ENCODE measurements at places on chromosomes 2 and 18. TPM values are rescaled to one million over a fixed set of nuclear protein-coding genes. Genes with fewer than 3 reads are reported as not detected.

Gene SPC25
- total RNA-seq: 9.2 TPM

Gene CD8B2
- 0.69 TPM for total RNA-seq

Gene SIGLEC15
- total RNA-seq: not detected

Gene CTAGE1
- not detected for total RNA-seq

Gene LAMA3
- 3.7 TPM for total RNA-seq

Gene CHST9
- 7.2 TPM for total RNA-seq

Gene TMEM17
- total RNA-seq: 7.8 TPM

Gene ALKAL2
- total RNA-seq: 1.4 TPM

Gene ADCYAP1
- 18.5 TPM for total RNA-seq

Gene FOXD4L1
- total RNA-seq: 0.69 TPM

Gene RPRM
- 21.5 TPM for total RNA-seq

Gene CHRND
- 0.23 TPM for total RNA-seq

Gene RGPD8
- 42.9 TPM for total RNA-seq

Gene PLCD4
- total RNA-seq: 1.4 TPM

Gene CPLX4
- total RNA-seq: not detected

Gene SLC16A14
- 66.9 TPM for total RNA-seq

Gene CYTIP
- 0.92 TPM for total RNA-seq

Gene INHBB
- total RNA-seq: 11.3 TPM

Gene COL5A2
- 19.1 TPM for total RNA-seq

Gene TLX2
- not detected for total RNA-seq

Gene STARD6
- total RNA-seq: not detected

Gene UPP2
- total RNA-seq: 0.69 TPM

Gene RGPD3
- 1.2 TPM for total RNA-seq

Gene TRIM43B
- not detected for total RNA-seq

Gene REG1B
- total RNA-seq: not detected

Measured in diencephalon (tissue), 1 donor.